ENCODE measurements at places on chromosomes 3 and 15. TPM values are rescaled to one million over a fixed set of nuclear protein-coding genes. Genes with fewer than 3 reads are reported as not detected.

PROK2 gene
- total RNA-seq, result not detected

PLOD2 gene
- 93.9 TPM for total RNA-seq

TMCO5A gene
- total RNA-seq, result not detected

NRROS gene
- total RNA-seq, result not detected

XCR1 gene
- total RNA-seq, result not detected

ARID3B gene
- 1.5 TPM for total RNA-seq

PIGB gene
- 15.1 TPM for total RNA-seq

OR5K4 gene
- total RNA-seq, result not detected

RASGRF1 gene
- 2.1 TPM for total RNA-seq

LYZL4 gene
- total RNA-seq, result not detected

FRMD4B gene
- total RNA-seq, result 1.2 TPM

CPA3 gene
- not detected for total RNA-seq

ATP8B4 gene
- total RNA-seq, result 0.34 TPM

SST gene
- total RNA-seq, result not detected

ZNF445 gene
- 4.6 TPM for total RNA-seq

SLC22A14 gene
- not detected for total RNA-seq

WDR93 gene
- total RNA-seq, result not detected

GAP43 gene
- 2.3 TPM for total RNA-seq

WNT7A gene
- total RNA-seq, result not detected

EFL1 gene
- 24.4 TPM for total RNA-seq

PLSCR2 gene
- not detected for total RNA-seq

TMOD2 gene
- total RNA-seq, result 7.9 TPM

ZNF80 gene
- not detected for total RNA-seq

AADAC gene
- 2.3 TPM for total RNA-seq

NR2F2 gene
- total RNA-seq, result 16.2 TPM

LRTM1 gene
- not detected for total RNA-seq

TMEM266 gene
- total RNA-seq, result 1.1 TPM

CIP2A gene
- total RNA-seq, result 75.9 TPM

GFM1 gene
- total RNA-seq, result 107 TPM

MTFMT gene
- 33.4 TPM for total RNA-seq

ITPKA gene
- total RNA-seq, result 17.3 TPM

CAND2 gene
- 2.0 TPM for total RNA-seq

ARNT2 gene
- 18.5 TPM for total RNA-seq

DAZL gene
- total RNA-seq, result not detected

GALNT15 gene
- not detected for total RNA-seq

Data from A172 (cell line).